Left renal cortex interstitium (tissue), 4 donors: ENCODE measurements at places on chromosomes 6 and 20. TPM values are rescaled to one million over a fixed set of nuclear protein-coding genes. Genes with fewer than 3 reads are reported as not detected.

The MOCS1 gene
- polyA plus RNA-seq: 13.6 TPM

The SPTLC3 gene
- polyA plus RNA-seq: 19.0 TPM

The ANKRD6 gene
- polyA plus RNA-seq: 20.3 TPM

The KCNK5 gene
- 11.0 TPM for polyA plus RNA-seq

The ZFP57 gene
- 0.16 TPM for polyA plus RNA-seq

The BPIFB4 gene
- not detected for polyA plus RNA-seq

The ID1 gene
- 220 TPM for polyA plus RNA-seq

The TP53TG5 gene
- 0.99 TPM for polyA plus RNA-seq

The METTL24 gene
- 14.8 TPM for polyA plus RNA-seq

The FAM184A gene
- polyA plus RNA-seq: 8.2 TPM

The ETV7 gene
- 0.17 TPM for polyA plus RNA-seq

GRCh38 chr20:37913567-37914366 is 10.8 kb downstream of the VSTM2L start:
- no peak for DNase-seq

- no peak for DNase-seq
Measured at GRCh38 chr6:24658573-24659560, 7.8 kb downstream of the TDP2 start.

DNA sequence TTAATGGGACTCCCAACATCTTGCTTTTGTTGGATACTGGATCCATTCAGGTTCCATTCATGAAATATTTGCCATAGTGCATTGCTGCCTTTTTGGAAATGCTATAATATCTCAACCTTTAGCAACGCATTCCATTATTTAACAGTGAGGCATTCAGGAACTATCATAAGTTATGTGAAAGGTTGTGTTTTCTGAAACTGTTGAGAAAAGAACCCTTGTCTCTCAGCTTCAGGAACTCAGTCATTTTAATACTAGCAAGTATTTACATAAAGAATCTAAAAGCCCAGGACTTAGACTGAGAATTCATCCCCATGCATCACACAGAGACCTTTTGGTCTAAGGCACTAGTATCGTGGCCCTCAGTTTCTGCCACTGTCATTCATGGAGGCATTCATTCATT is 24.9 kb upstream of the SASH1 start:
- no peak for DNase-seq

GRCh38 chr6:12718015-12718414 is 1.4 kb downstream of the PHACTR1 start:
- DNase-seq: no peak

DNA sequence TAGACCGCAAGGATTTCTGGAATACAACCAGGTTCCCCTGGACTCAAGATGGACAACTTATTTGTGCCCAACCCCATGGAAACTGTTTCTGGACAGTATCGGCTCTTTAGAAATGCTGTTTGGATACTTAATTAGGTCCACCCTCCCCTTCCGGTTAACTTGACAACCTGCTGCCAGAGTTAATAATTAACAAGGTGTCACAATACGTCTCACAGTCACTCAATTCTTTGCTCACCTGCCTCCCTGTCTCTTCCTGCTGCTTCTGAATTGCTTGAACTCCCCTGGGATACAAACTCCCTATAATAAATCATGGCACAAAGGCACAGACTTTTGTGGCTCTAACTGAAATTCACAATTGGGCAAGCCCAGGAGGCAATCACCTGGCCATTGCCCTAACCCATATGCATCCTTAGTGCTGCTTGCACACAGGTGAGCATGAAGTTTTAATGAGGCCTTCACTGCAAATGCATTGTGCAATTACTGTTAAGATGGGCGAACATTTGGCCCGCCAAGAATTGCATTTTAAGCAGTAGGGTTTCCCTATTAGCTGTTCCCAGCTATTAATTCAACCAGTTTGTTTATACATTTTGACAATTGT is 504.4 kb upstream of the NOX3 start:
- no peak for DNase-seq

GRCh38 chr20:23097636-23098580 is 11.8 kb upstream of the CD93 start:
- DNase-seq: no peak

GRCh38 chr6:34235307-34236130 is 1.2 kb upstream of the HMGA1 start:
- DNase-seq: no peak

DNA sequence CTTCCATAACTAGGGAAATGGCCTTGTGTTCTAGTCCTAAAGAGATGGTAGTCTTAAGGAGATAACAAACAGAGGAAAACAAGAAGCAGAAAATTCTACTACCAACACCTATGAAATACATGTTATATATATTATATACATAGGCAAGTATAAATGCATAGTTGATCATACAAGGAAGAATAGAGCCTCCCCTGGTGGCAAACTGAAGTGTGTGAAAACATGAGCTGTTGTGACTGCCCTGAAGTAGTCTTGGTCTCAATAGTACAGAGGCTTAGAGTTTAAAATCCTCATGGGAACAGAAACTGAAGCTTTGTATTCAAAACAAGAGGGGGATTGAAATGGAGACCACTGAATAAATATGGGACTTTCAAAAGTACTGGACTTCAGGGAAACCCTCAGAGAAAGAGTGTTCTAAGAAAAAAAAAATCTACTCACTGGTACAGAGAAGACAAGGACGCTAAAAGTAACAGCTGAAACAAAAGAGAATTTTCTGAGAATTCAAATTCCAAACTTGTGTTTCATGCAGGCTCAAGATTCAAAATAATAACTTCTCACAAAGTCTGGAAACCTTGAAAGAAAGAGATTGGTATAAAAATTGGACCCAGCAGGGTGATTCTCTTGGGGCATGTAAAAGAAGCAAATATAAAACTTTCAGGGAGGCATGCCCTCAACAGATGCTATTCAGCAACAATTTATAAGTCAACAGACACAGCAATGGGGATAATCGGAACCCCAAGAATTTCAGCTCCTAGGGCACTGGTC is 59.7 kb upstream of the SAMD3 start:
- DNase-seq: no peak

GRCh38 chr6:119526561-119527230 is 177.1 kb upstream of the MAN1A1 start:
- DNase-seq: no peak

DNA sequence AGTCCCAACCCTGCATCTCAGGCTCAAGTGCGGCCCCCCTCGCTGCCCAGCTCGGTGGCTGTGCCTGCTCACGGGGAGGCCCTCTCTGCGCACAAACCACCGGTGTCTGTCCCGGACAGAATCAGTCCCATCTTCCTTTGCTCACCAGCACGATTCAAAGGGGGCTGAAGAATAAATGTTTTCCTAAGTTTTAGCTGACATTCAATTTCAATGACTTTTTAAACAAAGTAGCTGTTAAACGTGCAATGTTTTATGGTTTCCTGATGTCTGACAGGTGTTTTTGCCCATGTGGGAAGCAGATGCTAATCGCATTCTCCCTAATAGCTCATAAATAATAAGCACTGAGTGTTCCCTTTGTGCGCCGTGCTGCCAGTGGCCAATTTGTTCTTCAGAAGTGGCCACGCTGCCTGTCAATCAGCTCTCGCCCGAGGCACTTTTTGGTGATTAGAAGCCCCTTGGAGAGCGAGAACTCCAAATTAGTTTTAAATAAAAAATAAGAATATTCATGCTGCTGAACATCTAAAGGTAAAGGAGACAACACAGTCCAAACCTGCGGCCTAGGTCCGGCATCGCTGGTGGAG is 26.3 kb downstream of the BHLHE23 start:
- no peak for DNase-seq

- DNase-seq: no peak
Measured at GRCh38 chr6:7697820-7698623, 27.9 kb upstream of the BMP6 start.

DNA sequence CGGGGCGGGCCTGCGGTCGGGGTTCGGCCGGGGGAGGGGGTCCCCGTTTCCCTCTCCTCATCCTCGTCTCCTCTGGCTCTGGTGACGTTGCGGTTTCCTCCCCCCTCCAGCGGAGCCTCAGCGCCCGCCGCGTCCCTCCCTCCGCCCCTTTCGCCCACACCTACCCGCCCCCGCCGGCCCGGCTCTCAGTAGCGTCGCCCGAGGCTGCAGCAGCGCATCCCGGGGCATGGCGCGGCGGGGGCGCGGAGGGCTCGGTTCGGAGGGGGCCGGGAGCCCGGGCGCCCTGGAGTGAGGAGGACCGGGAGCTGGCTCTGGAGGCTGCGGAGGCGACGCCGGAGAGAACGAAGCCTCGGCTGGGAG is at the start of gene DSE:
Gene DSE, plus strand, starts transcription at position 188 of the 360 bp plus-strand sequence. CDS start 28,304 bp downstream, outside the sequence.
- DNase-seq: peak; percentile 76

GRCh38 chr6:33013608-33014007 is 4.2 kb upstream of the HLA-DOA start:
- no peak for DNase-seq

DNA sequence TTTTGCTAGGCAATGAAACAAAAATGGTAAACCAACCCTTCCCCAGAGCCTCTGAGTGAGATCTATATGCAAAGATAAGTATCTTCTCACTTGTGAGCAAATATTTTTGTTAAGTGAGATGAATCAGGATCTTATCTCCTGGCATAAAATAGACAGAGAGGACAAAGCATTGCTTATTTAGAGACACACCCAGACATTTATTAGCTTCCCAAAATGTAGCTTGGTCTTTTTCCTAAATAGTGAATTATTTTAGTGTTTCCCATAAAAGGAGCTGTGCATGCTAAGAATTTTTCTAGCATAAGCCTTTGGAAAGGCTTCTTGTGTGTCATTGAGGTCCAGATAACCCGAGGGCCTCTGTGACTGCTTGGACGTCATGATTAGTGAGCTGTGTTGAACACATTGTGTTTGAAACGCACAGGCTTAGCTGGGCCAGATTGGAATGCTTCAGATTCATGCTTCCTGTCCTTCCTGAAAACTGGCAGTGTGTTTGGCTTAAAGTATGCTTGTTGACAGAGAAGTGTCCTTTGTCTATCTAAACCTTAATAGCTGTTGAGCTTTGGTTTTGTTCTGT is 16.5 kb downstream of the MTHFD1L start:
- DNase-seq: no peak

DNA sequence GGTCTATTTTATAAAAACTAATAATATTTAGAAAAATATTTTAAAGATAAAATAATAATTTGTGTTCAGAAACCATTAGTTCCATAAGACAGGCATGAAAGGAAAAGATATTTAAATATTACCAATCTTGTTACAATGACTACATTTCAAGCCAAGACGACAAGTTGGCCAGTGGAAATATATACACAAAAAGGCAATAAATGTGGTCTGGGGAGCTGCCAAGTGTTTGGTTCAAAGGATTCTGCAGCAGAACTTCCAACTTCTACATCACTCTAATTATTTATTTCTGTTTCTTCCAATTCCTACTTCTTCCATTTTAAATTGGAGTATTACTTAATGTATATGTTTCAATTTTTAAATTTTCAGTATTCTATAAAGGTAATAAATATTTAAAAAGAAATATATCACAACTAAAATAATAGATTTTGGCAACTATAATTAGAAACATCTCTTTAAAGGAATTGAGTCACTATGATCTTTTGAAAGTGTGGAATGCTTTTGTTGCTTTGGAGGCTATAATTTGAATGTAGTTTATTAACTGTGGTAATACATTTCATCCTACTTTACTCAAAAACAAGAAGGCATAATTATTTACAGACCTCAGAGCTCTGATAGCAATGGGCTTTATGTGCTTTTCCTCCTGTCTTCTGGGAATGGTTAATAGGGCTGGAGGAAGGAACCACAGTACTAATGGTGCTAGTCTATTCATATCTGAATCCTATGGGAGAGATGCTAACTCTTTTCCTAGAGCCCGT is 129.7 kb upstream of the FAM184A start:
- DNase-seq: no peak

DNA sequence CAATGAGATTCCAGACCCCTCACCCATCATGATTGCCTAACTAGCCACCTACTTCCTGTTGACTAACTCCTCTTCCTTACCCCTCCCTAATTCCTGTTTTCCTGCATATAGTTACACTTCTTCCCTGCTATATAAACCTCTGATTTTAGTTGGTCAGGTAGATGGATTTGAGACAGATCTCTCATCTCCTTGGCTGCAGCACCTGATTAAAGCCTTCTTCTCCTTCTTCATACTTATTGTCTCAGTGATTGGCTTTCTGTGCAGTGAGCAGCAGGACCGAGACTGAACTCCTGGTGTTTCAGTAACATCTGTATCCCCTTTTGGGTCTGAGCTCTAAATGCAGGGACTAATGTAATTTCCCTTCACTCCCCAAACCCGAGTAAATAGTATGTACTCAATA is 51.7 kb upstream of the ATXN1 start:
- no peak for DNase-seq

DNA sequence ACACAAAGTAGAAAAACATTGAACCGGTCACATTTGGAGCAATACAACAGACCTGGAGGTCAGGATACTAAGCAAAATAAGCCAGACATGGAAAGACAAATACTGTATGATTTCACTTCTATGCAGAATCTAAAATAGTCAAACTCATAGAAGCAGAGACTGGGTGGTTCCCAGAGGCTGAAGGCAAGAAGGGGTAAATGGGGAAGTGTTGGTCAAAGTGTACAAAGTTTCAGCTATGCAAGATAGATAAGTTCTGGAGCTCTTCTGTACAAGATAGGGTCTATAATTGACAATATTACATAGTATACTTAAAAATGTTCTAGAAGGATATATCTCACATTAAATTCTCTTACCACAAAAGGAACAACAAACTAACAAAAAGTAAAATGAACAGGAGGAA is 70.3 kb downstream of the TMEM244 start:
- no peak for DNase-seq

DNA sequence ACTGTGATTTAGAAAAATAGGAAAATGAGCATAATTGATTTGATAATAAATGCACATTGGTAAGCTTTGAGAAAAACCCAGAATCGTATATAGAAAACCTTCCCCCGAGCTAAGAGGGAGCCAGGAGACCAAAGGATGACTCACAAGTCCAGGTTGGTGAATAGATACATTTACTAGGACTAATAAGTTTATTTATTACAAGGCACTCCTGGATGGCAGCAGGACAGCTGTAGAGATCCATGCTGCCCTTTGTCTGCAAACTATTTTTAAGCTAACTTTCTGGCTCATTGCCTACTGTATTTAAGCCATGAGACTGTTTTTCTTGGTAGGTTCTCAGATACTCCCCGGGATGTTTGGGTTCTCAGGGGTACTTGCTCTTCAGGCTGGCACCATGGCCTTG is 13.4 kb downstream of the CASP8AP2 start:
- DNase-seq: no peak

DNA sequence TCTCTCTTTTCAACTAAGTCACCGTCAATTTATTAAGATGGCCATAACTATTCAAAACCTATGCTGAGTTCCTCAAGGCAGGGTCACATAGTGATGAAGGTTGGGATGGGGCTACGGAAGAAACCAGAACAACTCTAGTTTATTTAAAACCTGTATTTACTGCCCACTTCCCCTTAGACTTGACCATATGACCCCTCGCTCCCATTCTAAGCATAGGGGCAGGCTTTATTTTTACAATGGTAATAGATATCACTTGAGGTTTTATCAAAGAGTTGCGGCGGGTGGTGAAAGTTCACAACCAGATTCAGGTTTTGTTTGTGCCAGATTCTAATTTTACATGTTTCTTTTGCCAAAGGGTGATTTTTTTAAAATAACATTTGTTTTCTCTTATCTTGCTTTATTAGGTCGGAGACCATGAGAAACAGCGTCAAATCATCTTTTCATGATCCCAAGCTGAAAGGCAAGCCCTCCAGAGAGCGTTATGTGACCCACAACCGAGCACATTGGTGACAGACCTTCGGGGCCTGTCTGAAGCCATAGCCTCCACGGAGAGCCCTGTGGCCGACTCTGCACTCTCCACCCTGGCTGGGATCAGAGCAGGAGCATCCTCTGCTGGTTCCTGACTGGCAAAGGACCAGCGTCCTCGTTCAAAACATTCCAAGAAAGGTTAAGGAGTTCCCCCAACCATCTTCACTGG is 5.5 kb downstream of the EDN1 start:
- no peak for DNase-seq

GRCh38 chr6:157461000-157461915 is 80.3 kb downstream of the ZDHHC14 start:
- DNase-seq: no peak

GRCh38 chr20:58012731-58013510 is 215.5 kb downstream of the ANKRD60 start:
- DNase-seq: no peak
